Aorta (tissue), 5 donors: ENCODE measurements at places on chromosomes 13 and 19. TPM values are rescaled to one million over a fixed set of nuclear protein-coding genes. Genes with fewer than 3 reads are reported as not detected.

- no peak for DNase-seq
These were observed 44.9 kb upstream of the USPL1 start for GRCh38 chr13:30572859-30573275.

GRCh38 chr19:7554565-7554964 is 19.0 kb downstream of the PNPLA6 start:
- no peak for DNase-seq

DNA sequence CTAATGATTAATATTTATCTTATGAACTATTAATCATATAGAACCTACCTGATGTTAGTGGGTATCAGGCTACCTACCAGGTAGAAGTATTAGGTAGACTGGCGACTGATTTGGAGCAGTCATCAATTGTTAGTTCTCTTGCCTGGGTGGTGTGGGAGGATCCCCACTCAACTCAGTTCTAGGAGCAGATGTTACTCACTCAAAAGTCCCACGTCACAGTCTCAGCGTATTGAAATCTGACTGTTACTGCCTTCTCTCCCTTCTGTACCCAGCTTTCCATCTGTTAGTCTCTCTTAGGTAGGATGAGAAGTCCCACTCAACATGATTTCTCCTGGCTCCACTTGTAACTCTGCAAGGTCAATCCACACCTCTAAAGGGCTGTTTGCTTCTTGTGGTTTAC is 102.7 kb downstream of the OLFM4 start:
- DNase-seq = no peak

- DNase-seq = no peak
These were observed 65.3 kb upstream of the ZNF681 start for GRCh38 chr19:23823952-23824389.

The GNG7 gene
- polyA plus RNA-seq = 1.7 TPM

DNA sequence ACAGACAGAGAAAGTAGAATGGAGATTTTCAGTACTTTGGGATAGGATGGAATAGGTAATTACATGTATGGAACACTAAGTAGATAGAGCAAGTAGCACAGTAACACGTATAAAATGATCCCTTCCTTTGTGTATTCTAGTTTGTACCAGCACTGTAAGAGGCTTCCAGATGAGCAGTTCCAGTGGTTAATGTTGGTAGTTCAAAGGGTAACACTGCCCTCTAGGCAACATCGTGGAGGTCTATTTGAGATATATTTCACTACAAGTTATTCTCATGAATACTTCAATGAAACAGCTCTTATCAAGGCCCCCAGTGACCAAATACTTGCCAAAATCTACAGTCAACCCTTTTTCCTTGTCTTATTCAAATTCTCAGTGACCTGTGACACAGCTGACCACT is 13.5 kb upstream of the ZNF563 start:
- no peak for DNase-seq

DNA sequence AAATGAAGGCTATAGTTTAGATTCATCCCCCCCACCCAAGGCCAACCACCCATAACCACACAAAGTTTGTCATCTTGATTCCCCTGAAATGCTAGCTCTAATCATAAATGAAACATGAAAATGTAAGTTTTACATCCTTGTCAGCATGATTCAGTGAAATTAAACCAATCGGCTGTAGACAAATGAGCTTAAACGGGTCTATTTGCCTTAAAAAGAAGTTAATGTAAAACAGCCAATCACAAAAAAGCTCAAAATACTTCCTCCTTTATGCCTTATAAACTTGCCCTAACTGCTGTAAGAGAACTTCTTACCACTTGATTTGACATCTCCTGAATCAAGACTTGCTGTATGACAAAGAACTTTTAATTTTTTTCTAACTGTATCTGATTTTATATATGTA is 34.5 kb upstream of the MRI1 start:
- no peak for DNase-seq

The RTBDN gene
- polyA plus RNA-seq = 2.0 TPM

DNA sequence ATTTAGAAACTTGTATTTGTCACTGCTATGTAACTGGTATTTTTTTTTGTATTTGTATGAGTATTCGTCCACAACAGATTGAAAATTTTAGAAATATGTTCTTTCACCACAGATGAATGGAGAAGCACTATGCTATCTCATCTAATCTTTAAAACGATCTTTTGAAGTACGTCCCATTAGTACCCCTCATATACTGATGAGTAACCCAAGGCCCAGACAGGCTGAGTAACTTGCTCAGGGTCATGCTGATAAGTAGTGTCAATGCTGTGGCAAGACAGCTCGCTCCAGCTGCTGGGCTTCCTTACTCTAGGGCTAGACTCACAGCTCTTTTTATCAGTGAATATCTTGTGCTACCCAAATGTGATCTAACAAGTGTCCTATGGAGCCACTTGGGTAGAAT is 154.2 kb downstream of the SUCLA2 start:
- DNase-seq = no peak

- DNase-seq = no peak
These were observed 127.1 kb upstream of the SPACA7 start for GRCh38 chr13:112248862-112249592.

- DNase-seq = peak; percentile 70
These were observed 703 bp upstream of the TPM4 start for GRCh38 chr19:16075430-16076153.

The CNN1 gene
- 547 TPM for polyA plus RNA-seq
